AG08395 (cell line): ENCODE measurements at places on chromosomes 3 and 15.
A peak's percentile ranks its signal among the peaks of the same experiment; 100 is the strongest.

DNA sequence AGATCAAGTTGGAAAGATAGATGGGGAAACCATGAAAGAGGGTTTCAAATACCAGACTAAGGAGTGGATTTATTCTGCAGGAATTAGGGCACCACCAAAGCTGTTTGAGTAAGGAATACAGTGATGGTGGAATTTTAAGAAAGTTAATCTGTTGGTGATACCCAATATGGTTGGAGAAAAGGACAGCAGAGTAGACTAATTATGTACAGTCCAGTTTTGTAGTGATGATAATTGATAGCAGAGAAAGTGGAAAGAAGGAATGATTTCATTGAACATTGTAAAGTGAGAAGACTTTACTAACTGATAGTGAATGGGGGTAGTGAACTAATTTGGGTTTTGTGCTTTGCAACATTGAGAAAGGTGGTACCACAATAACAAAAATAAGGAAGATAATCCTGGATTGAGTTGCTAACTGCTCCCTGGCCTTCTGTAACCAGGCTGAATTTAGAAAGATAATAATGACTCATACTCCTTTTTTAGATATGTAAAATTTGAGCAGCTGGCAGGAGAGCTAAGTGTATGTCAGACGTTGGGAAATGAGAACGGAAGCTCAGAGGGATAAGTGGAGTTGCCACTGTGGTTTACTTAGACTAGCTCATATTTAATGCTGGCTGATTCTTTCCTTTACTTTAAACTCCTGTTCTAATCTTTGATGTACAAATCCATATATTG is 16.9 kb downstream of the TCAIM start:
- DNase-seq, result peak; percentile 89

DNA sequence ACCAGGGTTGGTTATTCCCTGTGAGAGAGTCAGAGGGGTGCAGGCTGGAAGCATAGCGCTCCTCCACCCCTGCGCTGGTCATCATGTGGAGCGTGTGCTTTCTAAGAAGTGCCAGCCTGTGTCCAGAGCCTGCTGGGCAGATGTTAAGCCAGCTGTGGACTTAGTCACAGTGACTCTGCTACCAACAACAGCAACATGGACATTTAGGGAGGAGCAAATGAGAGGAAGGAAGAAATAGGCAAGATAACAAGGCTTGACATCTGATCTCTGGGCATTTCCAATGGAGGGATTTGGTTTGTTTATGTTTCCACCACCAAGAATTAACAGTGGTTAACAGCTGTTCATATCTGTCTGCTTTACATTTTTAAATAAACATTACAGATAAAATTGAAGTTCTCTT is 36.4 kb upstream of the MYZAP start:
- DNase-seq, result peak; percentile 18

DNA sequence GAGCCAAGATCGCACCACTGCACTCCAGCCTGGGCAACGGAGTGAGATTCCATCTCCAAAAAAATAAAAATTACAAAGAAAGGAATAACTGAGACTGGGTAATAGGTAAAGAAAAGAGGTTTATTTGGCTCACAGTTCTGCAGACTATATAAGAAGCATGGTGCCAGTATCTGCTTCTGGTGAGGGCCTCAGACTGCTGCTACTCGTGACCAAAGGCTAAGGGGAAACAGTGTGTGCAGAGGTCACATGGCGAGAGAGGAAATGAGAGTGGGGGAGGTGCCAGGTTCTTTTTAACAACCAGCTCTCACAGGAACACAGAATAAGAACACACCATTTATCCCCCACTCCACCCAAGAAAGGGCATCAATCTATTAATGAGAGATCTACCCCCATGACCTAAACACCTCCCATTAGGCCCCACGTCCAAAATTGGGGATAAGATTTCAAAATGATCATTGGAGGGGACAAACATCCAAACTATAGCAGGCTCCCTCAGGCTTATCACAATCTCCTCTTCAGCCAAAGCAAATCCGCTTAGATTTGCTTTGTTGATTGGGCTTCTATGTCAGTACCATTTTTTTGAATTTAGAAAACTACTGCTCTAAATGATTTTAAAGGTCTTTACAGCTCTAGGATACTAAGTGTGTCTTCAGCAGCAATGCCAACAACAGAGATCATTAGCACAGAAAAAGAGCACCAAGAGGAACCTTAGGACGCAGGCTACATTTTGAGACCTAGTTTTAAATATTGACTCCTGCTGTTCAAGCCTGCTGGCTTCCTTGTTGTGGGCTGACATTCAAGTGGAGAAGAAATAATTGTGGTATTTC is 84.2 kb upstream of the TBL1XR1 start:
- DNase-seq, result no peak

- DNase-seq, result no peak
These were observed 34.6 kb upstream of the CACNA2D3 start for GRCh38 chr3:54087581-54088410.

DNA sequence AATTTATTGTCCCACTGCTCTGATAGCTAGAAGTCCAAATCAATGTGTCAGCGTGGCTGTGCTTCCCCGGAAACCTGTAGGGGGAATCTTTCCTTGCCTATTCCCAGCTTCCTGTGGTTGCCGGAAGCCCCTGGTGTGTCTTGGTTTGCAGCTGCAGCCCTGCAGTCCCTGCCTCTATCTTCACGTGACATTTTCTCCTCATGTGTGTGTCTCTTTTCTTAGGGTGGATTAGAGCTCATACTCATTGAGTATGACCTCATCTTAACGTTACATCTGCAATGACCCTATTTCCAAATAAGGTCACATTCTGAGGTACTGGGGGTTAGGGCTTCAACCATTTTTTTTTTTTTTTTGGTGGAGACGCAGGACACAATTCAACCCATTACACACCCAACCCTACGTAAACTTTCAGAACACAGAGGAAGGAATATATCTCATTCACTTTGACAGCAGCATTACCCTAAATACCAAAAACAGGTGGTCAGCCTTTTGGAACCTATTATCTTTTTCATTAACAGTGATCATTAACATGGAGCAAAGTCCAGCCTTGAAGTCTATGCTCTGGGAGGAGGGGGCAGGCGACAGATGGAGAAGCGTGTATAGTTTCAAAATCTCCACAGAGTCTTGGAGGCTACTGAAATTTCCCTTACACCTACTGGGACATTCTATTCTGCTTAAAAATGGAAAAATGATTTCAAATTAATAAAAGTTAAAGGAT is 88.6 kb downstream of the RYK start:
- no peak for DNase-seq

- DNase-seq, result peak; percentile 76
These were observed 18.5 kb downstream of the FSTL1 start for GRCh38 chr3:120432150-120432860.

DNA sequence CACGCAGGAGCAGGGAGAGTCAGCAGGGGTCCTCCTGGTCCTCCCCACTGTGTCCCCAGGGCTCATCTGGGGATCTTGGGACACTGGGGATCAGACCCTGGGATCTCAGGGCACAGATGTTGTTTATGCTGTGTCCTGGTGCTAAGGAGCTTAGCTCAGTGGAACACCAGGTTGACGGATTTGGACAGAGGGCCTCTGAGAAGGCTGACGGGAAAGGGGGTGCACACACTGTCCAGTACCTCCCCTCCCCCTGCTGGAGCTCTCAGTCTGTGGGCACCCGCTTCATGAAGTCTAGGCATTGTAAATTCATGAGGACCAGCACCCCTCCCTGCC is 21.9 kb upstream of the SEMA3F start:
- DNase-seq, result no peak

DNA sequence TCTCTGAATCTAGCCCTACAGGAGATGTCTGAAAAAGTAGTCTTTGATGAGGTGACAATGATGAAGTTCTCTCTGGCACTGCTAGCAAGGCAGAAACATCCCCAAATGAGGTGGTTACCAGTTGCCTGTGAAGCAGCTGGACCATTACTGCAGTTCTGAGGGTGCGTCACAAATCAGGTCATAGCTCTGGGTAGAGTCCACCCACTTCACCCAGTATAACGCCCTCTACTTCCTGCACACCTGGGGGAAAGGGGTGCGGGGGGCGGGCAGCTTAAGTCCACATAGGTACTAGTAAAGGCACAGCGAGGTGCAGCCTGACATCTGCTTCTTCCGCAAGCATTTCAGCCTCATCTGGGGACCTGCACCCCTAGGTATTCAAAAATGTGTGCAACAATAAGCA is 13.4 kb upstream of the SATB1 start:
- no peak for DNase-seq

DNA sequence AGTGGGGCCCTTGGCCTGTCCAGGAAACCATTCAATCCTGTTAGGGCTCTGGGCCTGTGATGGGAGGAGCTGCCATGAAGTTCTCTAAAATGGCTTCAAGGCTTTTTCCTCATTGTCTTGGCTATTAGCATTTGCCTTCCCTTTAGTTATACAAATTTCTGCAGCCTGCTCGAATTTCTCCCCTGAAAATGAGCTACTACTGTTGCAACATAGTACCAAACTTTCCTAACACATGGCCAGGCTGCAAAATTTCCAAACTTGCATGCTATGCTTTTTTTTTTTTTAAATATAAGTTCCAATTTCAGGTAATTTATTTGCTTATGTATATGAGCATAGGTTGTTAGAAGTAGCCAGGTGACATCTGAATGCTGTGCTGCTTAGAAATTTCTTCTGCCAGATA is 560.8 kb upstream of the TBL1XR1 start:
- DNase-seq, result no peak

DNA sequence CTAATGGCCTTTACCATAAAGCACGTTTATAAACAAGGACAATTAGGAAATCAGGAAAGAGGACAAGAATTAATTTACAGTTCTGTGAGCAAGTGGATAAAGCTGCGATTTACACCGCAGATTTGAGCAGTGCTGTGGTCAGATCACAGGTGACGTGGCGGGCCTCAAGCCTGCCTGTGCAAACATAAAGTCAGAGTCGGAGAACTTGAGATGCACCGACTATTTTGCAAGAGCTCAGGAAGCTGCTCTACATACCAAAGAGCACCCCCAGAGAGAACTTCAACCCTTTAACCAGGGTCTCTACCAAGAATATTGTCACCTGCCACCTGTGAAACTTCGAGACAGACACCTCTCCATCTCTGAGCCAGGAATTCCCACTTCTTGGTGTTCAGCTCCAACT is 35.7 kb downstream of the MECOM start:
- no peak for DNase-seq

DNA sequence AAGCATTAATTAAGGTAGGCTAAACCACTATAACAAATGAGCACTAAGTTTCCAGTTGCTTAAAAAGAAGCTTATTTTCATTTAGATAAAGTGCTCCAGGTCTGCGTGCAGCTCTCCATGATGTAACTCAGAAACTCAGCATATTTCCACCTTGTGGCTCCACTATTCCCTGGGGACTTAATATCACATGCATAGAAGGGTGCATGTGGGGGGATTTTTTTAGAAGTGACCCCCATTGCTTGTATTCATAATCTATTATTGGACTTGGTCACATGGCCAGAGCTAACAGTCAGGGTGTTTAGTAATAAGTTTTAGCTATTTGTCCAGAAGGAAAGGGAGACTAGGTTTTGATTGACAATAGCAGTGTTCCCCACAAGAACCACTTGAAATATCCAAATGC is 86.8 kb downstream of the TMCO5A start:
- no peak for DNase-seq

GRCh38 chr3:130699765-130700164 is 46.9 kb downstream of the PIK3R4 start:
- DNase-seq, result peak; percentile 7

GRCh38 chr15:66864086-66864830 is 162.2 kb downstream of the SMAD6 start:
- no peak for DNase-seq

DNA sequence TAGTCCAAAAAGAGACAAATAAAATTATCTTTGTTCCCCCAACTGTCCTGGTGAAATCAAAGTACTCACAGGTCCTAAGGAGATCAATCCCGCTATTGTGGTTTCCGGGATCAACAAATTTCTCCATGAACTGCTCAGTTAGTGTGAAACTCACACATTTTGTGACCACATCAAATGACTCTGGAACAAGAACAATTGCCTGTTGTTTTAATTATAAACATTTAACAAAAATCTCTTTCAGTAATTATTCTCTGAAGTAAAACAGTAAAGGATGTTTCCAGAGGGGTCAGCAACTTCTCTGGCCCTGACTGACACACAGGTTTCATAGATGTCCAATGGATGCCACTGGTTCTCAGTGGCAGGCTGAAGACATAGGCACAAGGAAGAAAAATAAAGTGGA is 3.9 kb downstream of the CLDND1 start:
- no peak for DNase-seq

DNA sequence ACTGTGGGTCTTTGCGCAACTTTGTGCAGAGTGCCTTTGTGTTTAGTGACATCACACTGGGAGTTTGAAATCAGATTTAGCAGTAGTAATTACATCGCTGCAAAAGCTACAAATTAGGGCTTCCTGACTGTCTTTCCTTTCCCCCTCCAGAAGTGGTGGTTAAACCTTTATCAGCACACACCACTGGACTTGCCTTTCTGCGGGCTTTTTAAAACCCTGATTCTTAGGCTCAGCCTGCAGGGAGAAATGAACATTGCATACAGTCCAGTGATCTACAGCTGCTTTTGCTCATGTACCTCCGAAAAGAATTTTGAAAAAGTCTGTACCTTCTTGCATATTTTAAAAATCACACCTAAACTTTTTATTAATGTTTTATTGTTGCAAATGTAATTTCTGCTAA is 219.7 kb upstream of the NAALADL2 start:
- DNase-seq, result no peak

GRCh38 chr3:111794711-111795110 is 64.4 kb upstream of the PHLDB2 start:
- DNase-seq, result peak; percentile 39

DNA sequence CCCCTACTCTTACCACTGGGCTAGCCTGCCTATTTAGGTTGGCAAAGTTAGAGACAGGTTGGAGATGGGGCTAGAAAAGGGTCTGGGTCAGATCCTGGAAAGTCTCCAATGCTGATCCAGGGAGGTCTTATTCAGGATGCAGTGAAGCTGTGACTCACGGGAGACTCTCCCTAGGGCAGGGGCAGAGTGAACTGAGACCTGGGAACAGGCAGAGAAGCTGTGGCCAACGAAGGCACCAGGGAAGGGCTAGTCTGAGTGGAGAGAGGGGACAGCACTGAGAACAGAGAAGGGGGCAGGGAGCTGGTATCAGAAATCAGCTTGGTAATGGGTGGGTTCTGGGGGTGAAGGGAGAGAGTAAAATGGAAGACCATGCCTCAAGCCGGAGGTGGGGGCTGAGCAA is 2.2 kb downstream of the LTF start:
- no peak for DNase-seq

DNA sequence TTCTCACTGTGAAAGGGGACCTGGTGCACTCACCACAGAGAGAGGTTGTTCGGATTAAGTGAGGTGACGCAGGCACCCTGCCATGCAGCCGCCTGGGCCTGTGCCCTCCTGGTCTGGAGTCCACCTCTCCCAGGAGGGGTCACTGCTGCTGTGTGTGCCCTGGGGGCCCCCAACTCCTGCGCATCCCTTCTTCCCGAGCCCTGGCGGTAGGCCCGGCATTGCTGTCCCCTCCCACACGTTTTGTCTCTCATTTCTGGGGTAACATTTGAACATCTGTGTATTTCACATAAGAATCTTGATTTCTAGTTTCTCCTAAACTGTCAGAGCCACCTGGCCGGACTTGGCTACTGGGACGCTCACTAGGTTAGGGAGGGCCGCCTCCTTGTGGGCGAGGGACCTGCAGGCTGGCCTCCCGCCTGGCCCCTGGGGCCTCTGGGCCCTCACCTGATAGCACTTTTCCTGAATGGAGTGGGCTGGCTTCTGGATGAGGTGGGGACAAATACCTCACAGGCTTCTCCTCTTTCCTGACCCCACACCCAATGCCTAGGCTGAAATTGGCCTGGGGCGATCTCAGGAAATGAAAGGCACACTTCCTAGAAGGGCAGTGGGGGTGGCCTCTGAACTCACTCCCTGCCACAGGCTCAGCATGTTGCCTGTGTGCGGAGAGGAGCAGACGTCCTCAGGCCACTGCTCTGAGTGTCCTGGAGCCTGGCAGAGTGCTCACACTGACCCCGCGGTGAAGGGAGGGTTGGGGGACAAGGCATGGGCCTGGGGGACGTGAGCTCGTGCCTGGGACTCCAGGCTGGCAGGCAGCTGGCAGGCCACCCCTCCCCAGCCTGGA is 104.2 kb upstream of the PRR23E start:
- no peak for DNase-seq
